ENCODE measurements at places on chromosomes 16 and 17.

DNA sequence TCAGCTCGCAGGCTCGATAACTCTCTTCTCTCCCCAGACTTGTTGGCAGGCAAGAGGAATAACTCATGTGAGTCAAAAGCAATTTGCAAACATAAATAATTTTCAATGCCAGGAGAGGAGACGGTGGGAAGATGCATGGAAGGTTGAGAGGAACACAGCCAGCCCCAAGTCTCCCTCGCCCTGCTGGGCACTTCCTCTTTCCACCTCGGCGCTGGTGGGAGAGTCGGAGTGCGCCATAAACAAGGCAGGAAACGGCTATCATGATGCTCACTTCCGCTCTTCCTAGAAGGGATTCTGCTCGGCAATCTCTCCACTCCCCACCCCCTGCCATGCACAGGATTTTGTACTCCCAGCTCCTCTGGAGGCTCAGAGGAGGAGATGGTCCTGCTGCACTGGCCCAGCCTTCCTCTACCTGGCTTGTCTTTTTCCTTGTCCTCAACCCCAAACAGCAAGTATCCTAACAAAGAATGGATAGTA, 13.0 kb downstream of the CBX4 start:
- no peak for DNase-seq

DNA sequence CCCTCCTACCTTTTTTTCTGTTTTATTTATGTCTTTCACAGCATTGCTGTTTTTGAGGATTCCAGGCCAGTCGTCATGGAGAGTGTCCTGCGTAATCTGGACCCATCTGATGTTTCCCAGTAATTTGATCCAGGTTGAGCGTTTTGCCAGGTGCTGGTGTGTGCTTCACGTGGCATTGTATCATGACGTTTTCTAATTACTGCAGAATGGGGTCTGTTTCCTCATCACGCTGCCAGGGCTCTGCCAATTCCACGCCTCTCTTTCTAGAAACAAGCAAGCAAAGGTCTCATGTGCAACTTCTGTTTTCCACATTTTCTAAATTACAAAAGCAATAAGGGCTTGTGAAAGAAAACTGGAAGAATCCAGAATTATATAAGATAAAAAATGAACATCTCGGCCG, 28.3 kb upstream of the BHLHA9 start:
- DNase-seq, result no peak

- DNase-seq, result no peak
Observed at GRCh38 chr16:46747777-46748651, at the start of gene MYLK3. MYLK3 (minus strand) TSS chr16:46748344; CDS start chr16:46748193, 151 bp downstream.

DNA sequence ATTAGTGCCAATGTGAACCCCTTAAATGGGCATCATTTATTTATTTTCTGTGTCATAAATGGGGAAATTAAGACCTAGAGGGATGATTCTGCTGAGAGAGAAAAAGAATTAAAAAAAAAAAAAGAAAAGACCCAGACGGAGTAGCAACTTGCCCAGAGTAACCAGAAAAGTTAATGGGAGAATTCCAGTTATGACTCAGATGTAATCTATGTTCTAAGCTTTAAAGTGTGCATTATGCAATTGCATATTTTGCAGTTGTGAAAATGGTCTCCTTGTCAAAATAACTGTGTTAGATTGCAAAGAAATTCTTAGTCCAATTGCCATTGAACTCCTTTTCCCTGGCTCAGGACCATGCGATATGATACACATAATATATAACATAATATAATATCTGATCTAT, 38.6 kb upstream of the TBX2 start:
- DNase-seq, result no peak

DNA sequence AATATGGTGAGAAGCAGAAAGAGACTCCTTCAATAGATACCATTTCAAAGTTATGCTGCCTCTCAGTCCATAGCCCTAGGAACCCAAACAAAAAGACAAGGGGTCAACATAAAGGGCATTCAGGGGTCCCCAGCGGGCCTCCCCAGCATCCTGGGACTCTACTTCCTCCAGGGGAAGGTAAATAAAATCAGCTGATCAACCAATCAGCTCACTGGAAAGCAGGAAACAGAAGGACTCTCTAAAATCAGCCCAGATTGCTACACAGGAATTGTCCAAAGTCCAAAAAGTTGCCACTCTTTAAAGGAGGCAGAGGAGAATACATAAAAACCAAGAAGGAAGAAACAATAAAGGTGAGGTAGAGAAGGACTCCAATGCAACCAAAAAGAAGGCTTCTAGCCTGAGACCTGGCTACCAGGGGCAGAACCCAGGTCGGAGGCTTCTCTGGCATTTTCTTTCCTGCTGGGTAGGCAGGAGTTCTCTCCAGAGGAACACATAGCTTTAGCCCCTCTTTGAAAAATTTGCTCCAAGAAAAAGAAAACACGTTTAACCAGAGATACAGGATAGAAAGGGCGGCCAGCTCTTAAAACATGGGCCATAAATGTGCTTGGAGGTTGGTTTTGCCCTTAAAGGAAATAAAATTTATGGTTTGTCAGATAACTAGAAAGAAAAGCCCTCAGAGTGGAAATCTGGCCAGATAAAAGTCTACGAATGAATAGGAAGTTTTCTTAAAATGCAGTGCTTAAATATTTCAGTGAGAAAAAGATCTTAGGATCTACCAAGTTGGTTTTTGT, 404.6 kb downstream of the SOX9 start:
- DNase-seq, result no peak

DNA sequence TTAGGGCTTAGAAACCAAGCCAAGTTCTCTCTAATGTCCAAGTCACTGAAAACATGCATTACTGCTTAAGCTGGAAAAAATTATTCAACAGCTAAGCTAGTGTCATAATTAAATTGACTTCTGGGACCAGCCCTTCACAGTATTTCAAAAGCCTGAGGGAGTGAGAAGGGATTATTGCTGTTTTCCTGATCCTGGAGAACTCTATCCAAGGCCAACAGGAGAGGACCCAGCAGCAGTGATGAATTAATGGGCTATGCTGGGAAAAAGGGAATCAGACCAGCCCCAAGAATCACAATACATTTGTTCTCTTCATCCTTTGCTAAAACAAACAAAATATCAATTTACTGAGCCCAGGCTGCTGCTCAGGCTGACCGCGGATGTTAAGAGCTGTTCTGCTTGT, 34.5 kb upstream of the CLEC3A start:
- no peak for DNase-seq

DNA sequence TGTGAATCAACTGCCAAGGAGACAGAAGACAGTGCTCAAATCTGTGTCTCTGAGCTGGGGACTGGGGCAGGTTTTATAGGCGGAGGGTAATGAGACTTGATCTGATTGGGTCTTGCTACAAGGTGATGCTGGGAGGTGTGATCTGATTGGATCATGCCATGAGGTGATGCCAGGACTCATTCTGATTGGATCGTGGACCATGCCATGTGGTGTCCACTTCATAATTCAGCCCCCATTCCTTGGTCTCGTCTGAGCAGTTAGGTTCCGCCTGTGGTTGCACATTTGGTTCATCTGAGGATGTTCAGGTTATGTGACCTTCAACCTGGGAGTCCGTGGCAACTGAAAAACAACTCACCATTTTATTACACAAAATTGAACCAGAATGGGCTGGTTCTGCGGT, 41.0 kb downstream of the OTOA start:
- no peak for DNase-seq

DNA sequence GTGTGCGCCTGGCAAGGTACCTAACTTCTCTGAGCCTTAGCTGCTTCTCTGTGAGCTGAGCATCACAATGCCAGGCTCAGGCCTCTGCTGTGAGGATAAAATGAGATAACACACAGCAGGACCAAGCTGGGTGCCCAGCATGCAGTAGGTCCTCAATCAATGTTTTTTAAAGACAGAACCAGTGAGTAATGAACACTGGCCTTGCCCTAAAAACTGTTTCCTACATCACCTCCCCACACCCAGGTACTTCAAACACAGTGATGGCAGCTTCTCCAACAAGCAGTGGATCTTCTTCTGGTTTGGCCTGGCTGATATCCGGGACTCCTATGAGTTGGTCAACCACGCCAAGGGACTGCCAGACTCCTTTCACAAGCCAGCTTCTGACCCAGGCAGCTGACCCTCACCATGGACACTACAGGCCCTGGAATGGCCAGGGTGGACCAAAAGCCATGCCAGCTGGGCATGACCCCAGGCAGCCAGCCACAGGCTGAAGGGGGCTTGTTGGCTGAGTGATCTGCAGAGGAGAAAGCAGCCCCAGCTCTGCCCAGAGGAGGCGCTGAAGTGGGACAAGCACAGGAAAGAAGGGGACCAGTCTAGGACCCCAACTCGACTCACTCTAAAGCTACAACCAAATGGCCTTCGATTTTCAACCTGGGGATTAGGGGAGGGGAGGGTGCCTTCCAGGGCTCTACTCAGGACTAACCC, 3.9 kb downstream of the NAGS start:
- no peak for DNase-seq

DNA sequence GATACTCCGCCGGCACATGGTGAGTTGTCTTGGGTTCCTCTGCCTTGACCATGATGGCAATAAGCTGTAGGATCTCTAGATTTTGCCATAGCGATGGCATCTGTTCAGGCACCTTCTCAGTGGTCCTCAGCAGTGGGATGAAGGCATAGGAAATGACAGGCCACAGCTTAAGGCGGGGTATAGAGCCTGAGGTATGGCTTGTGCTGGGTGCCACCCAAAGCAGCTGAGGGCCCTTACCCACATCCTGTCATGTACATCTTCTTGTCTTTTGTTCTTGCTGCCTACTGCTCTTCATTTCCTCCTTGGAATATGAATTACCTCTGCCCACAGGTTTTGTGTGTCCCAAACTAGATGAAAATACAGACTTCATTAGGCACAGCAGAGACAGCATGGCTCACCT, 29.5 kb downstream of the KAT7 start:
- DNase-seq, result peak; percentile 36

DNA sequence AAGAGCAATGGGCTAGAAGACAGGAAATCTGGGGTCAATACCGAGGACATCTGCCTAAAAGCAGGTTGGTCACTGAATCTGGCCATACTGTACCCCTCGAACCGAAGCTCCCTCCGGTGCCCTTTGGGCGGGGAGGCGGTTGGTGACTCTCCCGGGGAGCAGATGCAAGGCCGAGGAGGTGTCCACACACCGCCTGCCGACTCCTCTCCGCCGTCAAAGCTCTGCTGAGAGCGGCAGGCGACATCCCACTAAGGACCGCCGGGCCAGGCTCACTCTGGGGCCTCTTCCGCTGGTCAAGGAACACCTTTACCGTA, 458 bp downstream of the ZNF200 start:
- DNase-seq, result no peak

GRCh38 chr16:69937465-69937951, 13.6 kb upstream of the CLEC18A start:
- no peak for DNase-seq

DNA sequence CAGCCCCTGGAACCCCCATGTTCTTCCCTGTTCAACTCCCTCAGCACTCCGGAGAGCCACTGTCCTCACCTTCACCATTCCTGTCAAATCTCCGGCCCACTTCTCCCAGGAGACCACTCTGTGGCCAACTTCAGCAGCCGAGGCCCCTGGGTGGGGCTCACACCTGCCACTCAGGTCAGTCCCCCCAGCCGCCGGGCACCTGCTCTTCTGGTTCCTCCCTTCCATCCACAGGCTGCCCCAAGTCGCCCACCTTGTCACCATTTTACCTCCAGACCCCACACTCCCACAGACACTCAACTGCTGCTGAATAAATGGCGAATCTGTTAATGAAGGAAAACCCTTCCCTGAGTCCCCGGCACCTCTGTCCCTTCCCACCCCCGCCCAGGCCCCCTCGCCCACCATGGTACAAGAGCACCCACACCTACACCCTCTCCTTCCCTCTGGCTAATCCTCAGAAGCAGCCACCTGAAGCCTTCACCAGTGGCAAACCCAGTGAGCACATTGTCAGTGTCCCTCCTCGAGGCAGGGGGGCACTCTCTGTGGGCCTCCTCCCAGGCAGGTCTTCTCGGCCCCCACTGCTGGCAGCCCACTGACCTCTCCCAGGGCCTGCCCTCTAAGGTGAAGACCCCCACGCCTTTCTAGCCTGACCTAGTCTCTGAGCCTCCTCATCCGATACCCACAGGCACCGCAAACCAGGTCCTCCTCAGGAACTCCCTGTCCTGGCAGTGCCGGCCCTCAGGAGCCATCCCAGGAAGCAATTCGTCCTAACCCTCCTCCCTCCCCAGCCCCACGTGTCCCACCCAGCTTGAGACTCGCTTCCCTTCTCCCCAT, 8.2 kb downstream of the CANT1 start:
- no peak for DNase-seq

- DNase-seq, result no peak
Observed at GRCh38 chr17:44402564-44403172, 13.2 kb upstream of the ITGA2B start.

DNA sequence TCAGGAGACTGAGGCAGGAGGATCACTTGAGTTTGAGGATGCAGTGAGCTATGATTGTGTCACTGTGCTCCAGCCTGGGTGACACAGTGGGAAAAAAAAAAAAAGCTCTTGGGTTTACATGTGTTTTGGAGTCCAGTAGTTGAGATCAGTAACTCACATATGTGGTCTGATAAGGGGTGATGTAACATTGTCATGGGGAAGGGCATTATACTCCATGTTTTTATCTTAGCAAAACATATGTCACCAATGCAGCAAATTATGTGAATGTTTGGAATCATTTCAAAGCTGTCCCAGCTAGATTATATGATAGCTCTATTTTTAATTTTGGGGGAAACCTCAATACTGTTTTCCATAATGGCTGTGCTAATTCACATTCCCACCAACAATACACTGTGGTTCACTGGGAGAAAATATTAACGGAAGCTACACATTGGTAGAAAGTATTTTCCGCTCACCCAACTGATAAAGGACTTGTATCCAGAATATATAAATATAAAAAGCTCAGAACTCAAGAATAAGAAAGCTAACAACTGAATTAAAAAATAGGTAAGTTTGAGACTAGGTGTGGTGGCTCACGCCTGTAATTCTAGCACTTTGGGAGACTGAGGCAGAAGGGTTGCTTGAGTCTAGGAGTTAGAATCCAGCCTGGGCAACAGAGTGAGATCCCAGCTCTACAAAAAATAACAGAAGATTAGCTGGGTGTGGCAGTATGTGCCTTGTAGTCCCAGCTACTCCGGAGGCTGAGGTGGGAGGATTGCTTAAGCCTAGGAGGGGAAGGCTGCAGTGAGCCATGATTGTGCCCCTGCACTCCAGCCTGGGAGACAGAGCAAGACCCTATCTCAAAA, 224.1 kb upstream of the TBX2 start:
- DNase-seq, result no peak

DNA sequence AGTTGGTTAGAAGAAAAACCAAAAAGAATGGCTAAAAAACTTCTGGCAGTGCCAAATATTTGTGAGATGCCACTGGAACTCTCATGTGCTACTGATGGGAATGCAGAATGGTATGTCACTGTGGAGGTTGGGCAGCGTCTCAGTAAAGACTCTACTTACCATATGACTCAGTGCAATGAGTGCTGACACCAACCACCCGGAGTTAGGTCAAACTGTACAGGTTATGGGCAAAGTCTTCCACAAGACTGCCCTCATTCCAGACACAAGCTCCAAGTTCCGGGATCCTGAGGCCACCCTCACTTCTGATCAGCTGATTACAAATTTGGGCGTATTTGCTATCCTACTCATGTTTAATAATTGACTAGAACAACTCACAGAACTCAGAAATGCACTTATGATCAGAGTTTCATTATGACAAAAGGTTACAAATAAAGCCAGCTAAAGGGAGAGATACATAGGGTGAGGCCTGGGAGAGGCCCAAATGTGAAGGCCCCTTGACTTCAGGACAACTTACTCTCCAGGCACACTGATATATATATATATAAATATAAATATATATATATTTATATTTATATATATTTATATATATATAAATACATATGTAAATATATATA, 114.9 kb downstream of the TRIM37 start:
- no peak for DNase-seq

Measured in activated CD4-positive, alpha-beta T cell treated with anti-CD3 and anti-CD28 coated beads, Interleukin-2, amount 50 U/mL, for 1 hour (primary cell).